ENCODE measurements at places on chromosomes 12 and 14.

- no peak for DNase-seq
Measured at GRCh38 chr12:96883571-96883970, 23.5 kb upstream of the NEDD1 start.

DNA sequence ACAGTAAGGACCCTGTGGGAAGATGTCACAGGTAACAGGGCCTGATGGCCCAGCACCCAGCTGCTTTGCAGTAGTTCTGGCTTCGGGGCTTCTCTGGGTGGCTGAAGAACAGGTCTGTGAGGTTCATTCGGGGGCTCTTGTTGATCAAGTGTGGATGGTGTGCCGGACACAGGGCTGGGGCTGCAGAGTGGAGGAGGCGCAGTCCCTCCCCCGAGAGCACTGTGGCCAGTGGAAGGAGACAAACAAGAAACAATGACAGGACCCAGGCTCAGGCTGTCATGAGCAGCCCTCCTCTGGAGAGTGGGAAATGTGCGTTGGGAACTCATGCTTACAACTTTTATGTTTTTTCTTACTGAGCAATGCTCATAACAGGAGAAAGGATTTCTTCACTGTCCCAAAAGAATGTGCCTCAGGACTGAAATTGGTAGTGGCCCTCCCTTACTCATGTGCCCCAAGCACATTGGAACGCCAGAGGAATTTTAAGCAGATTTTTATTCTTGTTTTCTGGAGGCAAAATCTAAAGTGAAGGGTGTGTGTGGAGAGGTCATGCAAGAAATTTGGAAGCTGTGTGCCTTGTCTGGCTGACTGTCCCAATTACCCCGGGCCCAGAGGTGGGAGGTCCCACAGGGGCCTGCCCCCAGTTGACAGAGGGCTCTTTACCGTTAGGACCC, 233.8 kb downstream of the CACNA1C start:
- no peak for DNase-seq

DNA sequence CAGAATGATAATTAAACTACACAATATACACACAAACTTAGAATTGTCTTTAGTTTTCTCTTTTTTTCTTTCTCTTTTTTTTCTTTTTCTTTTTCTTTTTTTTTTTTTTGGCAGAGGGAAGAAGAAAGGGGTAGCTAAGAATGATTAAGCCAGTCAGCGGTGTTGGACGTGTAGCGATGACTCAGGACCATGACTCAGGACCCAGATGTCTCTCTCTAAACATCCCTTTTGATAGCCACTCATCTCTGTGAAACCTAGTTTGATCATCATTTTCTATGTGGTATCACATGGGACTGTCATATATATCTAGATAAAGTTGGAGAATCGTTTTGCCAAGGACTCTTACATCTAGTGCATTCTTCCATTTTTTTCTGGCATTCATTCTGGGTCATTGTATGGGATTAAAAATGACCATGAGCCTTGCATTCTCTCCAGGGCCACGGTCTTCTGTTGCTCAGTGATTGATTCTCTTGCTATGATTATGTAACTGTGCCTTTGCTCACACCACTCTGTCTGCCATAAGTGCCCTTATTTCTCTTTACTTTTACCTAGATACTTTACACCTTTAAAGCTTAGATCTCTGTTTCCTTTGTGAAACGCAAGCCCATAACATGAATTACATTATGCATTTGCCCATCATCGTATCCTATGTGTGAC, 26.6 kb upstream of the NRXN3 start:
- peak; percentile 80 for DNase-seq

DNA sequence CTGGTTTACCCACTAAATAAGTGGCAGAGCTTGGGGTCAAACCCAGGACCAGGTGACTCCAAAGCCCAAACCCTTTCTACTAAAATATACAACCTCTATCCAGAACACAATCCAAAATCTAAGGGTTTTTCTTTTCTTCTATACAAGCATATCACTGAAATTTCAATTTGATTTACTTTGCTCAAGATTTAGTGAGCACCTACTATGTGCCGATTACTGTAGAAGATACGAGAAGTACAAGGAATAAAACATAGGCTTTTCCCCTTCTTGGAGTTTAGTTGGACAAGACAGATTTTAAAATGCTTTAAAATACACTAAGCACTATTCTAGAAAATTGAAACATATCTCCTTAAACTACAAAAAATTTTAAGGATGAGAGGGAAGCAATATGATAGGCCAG, 2.8 kb downstream of the L3HYPDH start:
- no peak for DNase-seq

DNA sequence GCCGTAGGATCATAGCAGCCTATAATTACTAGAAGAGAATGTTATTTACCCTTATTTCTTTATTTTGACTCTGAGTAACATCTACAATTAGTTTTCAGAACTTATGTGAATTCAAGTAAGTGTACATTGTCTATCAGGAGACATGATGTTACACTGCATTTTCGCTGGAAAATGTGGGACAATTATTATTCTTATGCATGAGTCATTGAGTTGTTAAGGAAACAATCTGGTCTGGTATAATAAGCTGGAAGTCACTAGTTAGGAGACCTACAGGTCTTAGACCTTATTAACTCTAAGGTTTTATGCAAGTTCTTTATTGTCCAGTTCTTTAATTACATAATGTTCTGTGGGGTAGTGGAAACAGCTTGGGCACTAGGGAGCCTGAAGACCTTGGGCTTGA, 5.8 kb downstream of the KTN1 start:
- DNase-seq = no peak

GRCh38 chr12:99439399-99439798, 208.2 kb upstream of the GARIN6 start:
- no peak for DNase-seq

GRCh38 chr12:65818454-65819382, 5.6 kb upstream of the HMGA2 start:
- DNase-seq = no peak

DNA sequence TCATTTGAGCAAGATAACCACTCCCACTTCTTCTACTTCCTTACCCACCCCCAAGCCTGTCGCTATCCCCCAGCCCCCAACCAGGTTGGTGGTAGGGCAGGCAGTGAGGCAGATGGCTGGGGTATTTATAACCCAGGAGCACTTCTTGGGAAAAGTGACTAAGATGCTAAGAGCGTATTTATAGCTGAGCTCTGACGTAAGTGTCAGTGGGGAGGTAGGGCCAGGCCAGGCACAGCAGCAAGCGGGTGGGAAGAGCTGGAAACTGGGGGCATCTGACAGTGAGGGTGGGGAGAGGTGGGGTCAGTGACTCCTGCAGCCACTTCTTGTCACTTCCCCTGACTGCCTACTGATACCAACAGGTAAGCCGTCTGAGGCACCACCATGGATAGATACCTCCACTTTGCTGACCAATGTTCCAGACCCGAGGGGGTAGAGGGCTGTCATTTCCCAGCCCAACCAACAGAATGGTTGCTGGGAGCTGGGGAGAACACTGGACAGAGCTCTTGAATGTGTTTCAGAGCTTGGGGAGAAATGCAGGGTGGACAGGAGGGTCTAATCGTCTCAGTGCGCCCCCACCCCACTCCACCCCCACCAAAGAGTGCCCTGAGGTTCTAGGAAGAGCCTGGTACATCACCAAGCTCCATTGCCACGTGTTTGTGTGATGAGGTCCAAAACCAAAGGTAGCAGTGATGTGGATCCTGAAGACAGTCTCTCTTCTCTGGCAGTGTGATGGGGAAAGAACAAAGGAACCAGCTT, 2.7 kb upstream of the INHBE start:
- DNase-seq = peak; percentile 68

- DNase-seq = no peak
Measured at GRCh38 chr12:91074154-91074709, 16.4 kb upstream of the KERA start.

DNA sequence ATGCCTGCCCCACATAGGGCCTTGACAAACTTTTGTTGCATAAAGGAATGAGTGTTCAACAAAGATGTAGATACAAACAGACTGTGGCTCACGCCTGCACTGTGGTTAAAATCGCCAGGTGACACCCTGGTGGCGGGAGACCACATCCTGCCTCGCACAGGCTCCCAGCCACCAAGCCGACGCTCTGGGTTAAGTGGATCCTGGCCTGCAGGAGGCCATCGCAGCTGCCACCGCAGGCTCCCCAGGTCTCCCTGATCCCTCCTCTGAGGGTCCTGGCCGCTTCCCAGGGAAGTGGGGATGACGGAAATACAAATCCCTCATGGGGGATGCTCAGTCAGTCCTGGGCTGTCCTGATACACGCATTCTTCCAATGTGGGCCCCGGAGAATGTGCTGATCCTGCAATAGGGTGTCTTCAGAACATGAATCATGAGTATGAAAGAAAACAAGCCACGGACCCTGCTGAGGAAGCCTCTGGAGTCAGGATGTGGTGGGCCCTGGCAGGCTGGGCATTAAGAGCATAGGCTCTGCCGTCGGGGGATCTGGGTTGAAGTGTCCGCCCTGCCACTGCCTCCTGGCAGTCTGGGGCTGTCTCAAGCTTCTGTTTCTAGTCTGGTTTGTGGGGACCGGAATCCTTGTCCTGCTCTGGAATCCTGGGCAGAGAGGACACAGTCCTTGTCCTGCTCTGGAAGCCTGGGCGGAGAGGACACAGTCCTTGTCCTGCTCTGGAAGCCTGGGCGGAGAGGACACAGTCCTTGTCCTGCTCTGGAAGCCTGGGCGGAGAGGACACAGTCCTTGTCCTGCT, 53.5 kb upstream of the BEGAIN start:
- DNase-seq = peak; percentile 52

DNA sequence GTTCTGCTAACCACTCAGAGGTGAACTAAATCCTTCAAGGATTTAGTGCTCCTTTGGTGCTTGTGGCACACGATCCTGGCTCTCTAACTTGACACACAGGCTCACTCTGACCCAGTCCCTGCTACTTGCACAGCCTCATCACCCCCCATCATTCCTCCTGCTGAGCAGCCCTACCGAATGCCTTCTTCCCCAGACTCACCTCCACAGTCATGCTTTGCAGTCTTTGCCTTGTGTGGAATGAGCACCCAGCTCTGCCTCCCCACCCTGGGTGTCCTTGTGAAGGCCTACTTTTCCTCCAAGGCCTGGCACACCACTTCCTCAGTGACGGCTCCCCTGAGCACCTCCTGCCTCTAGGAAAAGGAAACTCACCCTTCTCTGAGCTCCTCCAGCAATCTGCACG, 7.9 kb upstream of the TINF2 start:
- DNase-seq = no peak

- DNase-seq = no peak
Measured at GRCh38 chr14:25522116-25522515, 472.2 kb upstream of the STXBP6 start.

DNA sequence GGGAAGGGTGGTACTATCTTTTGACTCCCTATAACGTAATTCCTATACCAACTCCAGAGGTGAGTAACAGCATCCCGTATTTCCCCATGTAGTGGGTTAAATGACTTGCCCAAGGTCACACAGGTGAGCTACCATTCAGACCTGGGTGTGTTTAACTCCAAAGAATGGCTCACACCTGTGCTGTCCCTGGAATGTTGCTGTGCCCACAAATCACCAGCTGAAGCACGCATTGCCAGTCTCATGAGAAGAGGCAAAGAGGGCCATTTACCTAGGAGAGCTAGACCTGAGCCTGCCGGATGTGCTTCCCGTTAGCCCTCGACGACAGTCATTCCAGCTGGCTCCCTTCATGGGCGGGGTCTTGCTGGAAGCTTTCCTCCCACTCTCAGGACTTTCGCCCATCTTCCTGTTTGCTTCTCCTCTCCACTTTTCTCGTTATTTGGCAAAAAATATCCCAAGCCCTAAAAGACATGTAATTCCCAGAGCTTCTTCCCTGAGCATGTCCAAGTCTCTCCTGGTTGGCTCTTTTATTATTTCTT, 106.6 kb upstream of the VASH1 start:
- no peak for DNase-seq

DNA sequence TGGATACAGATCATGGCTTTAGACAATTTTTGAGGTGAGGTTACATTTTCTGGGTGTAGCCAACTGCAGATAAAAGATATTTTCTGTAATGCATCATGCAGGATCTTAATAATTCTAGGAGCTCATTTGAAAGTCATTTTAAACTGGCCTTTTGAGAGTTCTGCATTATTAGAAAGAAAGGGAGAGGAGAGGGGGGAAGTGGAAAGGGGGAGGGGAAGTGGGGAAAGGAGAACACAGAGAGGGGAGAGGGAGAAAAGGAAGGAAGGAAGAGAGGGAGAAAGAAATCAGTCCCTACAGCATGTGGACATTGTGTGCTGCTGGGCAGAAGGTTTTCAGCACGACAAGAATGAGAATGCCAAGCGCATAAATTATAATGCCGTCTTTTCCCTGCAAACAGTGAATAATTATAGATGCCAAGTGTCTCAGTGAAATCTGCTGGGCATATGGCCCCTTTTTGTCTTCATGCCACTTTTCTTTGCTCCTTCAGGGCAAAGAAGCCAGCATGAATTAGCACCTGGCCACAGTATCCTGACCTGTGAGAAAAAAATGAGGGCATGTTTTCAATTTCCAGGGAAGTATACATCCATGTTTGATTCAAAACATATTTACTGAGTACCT, 22.7 kb upstream of the PPP2R5C start:
- no peak for DNase-seq

GRCh38 chr12:114878781-114879180, 194.8 kb upstream of the TBX3 start:
- DNase-seq = no peak

DNA sequence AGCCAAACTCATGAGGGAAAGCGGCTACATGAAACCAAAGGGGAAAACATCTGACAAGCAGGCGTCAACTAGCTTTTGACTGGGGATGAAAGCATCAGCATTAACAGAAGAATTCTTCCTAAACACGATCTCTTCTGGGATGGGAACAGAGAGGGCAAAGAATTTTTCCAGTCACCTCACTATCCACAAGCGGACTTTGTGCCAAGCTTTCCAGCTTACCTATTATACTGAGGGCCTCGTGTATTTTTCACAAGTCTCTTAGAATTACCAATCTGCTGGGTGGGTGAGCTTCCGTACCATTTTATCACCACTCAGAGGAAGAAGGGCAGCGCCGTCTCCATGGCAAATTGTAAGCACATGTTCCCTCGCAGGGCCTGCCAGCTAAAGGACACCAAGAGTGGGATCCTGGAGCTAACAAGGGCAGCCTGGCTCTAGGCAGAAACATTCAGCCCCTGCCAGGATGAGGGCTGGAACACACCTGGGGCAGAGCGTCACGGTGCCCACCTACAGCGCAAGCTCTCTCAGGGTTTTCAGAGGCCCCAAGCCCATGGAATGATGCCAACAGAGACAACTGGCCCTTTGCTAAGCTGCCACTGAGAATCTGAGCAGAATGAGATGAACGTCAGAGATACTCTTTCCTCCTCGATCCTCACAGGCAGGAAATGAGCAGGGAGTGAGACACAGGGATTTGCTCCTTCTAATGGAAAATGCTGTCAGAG, 74.6 kb downstream of the CHGA start:
- DNase-seq = no peak

DNA sequence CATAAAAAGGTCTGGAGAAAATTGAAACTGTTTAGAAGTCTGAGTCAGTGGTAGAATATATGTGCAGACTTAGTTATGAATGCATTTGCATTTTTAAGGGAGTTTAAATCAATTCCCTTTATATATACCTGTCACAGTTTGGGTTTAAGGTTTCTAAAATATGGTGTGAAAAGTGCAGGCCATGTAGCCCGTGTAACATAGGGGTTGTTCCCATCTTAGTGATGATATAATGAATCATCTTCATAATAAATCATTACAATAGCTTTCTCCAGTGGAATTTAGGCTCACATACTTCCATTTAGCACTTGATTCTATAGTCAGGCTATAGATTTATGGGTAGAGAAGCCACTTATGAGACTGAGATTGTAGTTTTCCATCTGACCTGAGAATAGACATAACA, 1162.4 kb downstream of the SLC16A7 start:
- no peak for DNase-seq

- peak; percentile 14 for DNase-seq
Measured at GRCh38 chr12:110224379-110225304, 56.4 kb upstream of the ATP2A2 start.
